Panc1 (cell line): ENCODE measurements at places on chromosomes 1 and 21. TPM values are rescaled to one million over a fixed set of nuclear protein-coding genes. Genes with fewer than 3 reads are reported as not detected.

DNA sequence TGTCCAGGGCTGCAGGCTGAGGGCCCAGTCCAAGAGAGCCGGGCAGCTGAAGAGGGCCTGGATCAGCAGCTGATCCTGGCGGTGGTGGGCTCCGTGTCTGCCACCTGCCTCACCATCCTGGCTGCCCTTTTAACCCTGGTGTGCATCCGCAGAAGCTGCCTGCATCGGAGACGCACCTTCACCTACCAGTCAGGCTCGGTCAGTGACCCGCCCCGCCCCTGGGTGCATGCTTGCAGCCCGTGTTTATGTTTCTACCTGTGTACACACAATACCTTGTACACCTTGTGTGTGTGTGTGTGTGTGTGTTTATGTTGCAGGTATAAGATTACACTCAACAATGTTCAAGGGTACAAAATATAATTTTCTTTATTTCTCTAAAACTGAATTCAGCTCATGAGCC is 13.0 kb downstream of the TIE1 start:
- H3K36me3 ChIP-seq, result no peaks in the 10 kb centered on the region
- H3K4me3 ChIP-seq, result no peak overlapping the region
- DNase-seq, result no peak
- H3K4me1 ChIP-seq, result no peaks in the 10 kb centered on the region
- no peaks in the 10 kb centered on the region for H3K27me3 ChIP-seq
- no peak overlapping the region for H3K27ac ChIP-seq

Gene LRRC39
- 0.26 TPM for total RNA-seq

- H3K4me1 ChIP-seq, result no peaks in the 10 kb centered on the region
- no peak overlapping the region for H3K27ac ChIP-seq
- no peak for DNase-seq
- H3K27me3 ChIP-seq, result no peaks in the 10 kb centered on the region
Observed at GRCh38 chr1:94115900-94116436, 5.0 kb downstream of the ABCA4 start.

DNA sequence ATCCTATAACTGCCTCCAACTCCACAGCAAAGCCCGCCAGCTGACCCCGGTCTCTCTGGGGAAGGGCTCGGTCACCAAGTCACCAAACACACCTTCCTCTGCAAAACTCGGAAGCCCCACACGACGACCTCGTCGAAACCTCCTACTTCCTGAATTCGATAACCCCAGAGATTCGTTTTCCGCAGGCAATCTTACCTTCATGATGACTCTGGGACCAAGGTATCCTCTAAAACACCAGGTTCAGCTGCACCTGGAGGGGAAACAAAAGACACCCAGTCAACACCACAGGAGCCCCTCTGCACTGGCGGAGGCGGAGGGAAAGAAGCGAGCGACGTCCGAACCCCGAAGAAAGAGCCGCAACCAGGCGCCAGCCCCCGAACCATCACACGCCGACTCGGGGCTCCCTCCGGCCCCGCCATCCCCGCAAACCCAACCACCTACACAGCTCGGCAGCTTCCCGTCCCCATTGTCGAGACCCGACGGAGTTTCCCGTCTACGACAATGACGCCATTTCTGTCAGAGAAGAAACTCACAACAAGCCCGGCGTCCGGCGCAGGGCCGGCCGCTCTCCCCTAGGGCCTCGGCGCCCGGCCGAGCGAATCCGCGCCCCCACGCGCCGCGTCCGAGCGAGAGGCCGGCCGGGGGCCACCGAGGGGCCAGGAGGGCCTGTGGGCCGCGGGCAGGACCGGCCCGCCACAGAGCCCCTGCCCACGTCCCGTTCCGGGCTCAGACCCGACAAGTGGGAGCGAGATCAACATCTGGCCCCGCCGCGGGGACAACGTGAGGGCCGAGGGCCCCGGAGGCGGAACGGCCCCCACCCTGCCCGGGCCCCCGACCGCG is 1.0 kb downstream of the ARID4B start:
- peaks cover 16% of the 10 kb centered on the region for H3K36me3 ChIP-seq
- peaks cover 20% of the 10 kb centered on the region for H3K4me1 ChIP-seq
- H3K27ac ChIP-seq, result peak overlapping the region; percentile 93

Gene ALG14
- 4.1 TPM for total RNA-seq

- H3K4me1 ChIP-seq, result no peaks in the 10 kb centered on the region
- H3K4me3 ChIP-seq, result no peak overlapping the region
- DNase-seq, result no peak
- peaks cover 5% of the 10 kb centered on the region; the same call in 1 of the 2 replicates for H3K36me3 ChIP-seq
Observed at GRCh38 chr1:236247286-236247685, 34.5 kb downstream of the ERO1B start.

Gene FHAD1
- 0.23 TPM for total RNA-seq

GRCh38 chr1:225896937-225897549 is 8.1 kb upstream of the LEFTY1 start:
- no peak for DNase-seq
- H3K27me3 ChIP-seq, result no peaks in the 10 kb centered on the region
- H3K27ac ChIP-seq, result peak overlapping the region; percentile 17; the same call in 1 of the 2 replicates
- H3K36me3 ChIP-seq, result no peaks in the 10 kb centered on the region
- H3K4me3 ChIP-seq, result no peak overlapping the region

DNA sequence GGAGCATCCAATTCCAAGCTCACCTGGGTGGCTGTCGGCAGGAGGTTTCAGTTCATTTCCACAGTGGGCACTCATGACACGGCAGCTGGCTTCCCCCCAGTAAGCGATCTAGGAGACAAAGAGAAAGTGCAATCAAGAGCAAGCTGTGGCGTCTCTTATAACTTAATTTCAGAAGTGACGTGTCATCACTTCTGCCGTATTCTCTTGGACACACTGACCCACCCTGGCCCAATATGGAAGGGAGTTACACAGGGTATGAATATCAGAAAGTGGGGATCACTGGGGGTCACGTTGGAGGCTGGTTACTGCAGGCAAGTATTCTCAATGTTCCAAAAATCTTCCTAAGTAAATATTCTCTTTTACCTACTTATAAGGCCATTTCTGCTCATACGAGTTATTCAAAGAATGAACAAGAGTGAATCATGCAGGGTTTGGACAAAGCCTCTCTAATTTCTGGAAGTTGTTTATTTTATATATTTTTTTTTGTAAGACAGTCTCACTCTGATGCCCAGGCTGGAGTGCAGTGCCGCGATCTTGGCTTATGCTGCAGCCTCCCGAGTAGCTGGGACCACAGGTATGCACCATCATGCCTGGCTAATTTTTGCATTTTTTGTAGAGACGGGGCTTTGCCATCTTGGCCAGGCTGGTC is 46.5 kb upstream of the GREM2 start:
- H3K4me1 ChIP-seq, result no peaks in the 10 kb centered on the region
- no peaks in the 10 kb centered on the region for H3K27me3 ChIP-seq
- no peak for DNase-seq
- no peak overlapping the region for H3K4me3 ChIP-seq
- no peak overlapping the region for H3K27ac ChIP-seq

DNA sequence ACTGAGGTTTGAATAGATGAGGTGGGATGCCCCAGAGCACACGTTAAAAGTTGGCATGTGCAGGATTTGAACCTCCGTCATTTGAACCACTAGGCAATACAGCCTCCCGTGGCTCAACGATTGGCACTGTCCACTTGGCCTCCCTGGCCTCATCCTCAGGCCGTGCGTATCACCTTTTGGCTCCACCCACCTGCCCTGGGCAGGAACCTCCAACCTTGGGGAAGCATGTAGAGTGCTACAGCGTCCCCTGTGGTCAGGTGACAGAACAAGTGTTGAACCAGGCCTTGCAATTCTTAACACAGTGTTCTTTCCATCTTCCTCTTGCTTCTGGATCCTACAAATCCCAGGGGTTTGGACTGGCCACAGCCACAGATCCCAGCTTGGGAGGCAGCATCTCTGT is 112.6 kb downstream of the PAX7 start:
- H3K4me3 ChIP-seq, result no peak overlapping the region
- DNase-seq, result no peak
- peaks cover 11% of the 10 kb centered on the region for H3K27me3 ChIP-seq
- no peak overlapping the region for H3K27ac ChIP-seq

- no peak for DNase-seq
- no peaks in the 10 kb centered on the region for H3K27me3 ChIP-seq
- peaks cover 7% of the 10 kb centered on the region; the same call in 1 of the 2 replicates for H3K36me3 ChIP-seq
- H3K4me1 ChIP-seq, result peaks cover 59% of the 10 kb centered on the region
- peak overlapping the region; percentile 87 for H3K4me3 ChIP-seq
- H3K27ac ChIP-seq, result peak overlapping the region; percentile 82
Observed at GRCh38 chr1:228084325-228084724, 1.8 kb downstream of the ARF1 start.

GRCh38 chr21:42615924-42616323 is 37.5 kb upstream of the PDE9A start:
- no peak overlapping the region for H3K4me3 ChIP-seq
- no peaks in the 10 kb centered on the region for H3K36me3 ChIP-seq
- no peak overlapping the region for H3K27ac ChIP-seq
- H3K27me3 ChIP-seq, result peaks cover 2% of the 10 kb centered on the region; the same call in 1 of the 2 replicates
- no peaks in the 10 kb centered on the region for H3K4me1 ChIP-seq

DNA sequence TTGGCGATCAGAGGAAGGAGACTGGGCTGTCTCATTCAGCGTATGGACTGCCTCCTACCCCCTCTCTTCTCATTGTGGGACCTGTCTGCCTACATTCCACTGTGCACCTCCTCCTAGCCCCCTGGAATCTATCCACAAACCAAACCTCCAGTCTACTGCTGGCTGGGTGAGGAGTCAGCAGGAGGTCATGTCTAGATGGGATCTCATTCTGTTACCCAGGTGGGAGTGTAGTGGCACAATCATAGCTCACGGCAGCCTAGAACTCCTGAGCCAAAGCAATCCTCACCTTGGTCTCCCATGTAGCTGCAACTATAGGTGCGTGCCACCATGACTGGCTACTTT is 18.0 kb upstream of the TTC22 start:
- no peak for DNase-seq
- H3K27ac ChIP-seq, result no peak overlapping the region
- no peaks in the 10 kb centered on the region for H3K4me1 ChIP-seq
- H3K27me3 ChIP-seq, result no peaks in the 10 kb centered on the region; the same call in 1 of the 2 replicates
- no peaks in the 10 kb centered on the region for H3K36me3 ChIP-seq

DNA sequence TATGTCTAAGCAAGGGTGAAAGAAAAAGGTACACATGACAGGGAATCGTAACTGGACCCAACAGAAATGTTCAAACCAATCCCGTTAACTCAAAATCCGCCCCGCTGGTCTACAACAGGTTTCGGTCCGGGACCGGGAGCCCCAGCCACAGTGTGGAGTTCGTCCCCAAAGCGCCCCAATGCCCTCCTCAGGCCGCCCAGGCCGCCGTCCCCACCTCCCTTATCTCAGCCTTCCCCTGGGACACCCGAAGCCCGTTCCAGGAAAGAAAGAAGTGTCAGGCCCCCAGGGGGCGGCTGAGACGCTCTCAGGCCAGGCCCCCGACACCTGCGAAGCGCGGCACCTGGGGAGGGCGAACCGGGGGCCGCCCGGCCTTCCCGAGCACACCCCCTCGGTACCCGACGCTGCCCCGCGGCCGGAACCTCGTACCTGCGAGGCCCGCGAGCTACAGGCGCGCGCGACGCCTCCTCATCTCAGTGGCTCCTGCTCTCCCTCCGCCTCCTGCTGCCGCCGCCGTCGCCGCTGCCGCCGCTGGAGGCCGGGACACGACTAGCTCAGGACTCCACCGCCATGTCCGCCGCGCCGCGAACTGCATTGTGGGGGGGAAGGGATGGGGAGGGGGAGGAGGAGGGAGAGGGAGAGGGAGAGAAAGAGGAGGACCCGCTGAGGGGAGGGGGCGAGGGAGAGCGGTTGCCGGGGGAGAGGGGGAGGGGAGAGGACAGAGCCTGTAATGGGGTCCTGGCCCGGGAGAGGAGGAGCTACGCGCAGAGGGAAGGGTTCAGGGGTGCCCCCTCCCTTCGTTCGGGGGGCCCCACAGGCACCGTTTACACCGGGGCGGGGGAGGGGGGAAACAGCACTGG is at the start of gene TUT4:
TUT4 (minus strand) TSS at position 588 of the 857 bp plus-strand sequence. CDS start 26,812 bp downstream, outside the sequence.
- no peaks in the 10 kb centered on the region for H3K27me3 ChIP-seq
- peaks cover 2% of the 10 kb centered on the region; the same call in 1 of the 2 replicates for H3K36me3 ChIP-seq
- peak within 1 kb of the TSS; percentile 93 for H3K27ac ChIP-seq
- H3K4me3 ChIP-seq, result peak within 1 kb of the TSS; percentile 96
- no peak for DNase-seq
